ENCODE measurements at places on chromosomes 13 and 19. TPM values are rescaled to one million over a fixed set of nuclear protein-coding genes. Genes with fewer than 3 reads are reported as not detected.

Gene F10
- 148 TPM for polyA plus RNA-seq

Gene CYSLTR2
- polyA plus RNA-seq = not detected

Gene ZNF546
- polyA plus RNA-seq = 0.67 TPM

DNA sequence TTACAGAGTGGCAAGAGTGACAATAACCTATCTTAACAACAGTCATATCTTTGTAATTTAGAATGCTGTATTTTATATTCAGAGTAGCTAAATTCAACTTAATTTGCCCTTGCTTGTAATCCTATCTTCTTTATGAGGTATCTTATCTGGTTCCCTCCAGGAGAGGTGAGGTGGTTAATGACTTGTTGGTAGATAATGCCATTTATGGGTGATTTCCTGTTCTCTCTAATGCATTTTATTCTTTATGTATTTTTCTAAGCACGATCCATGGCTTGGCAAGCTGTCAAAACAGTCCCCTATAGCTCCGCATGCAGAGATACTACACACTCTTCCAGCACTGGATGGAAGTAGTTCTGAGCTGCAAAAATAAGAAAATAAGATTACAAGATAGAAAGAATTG is 267.9 kb downstream of the LMO7 start:
- DNase-seq = no peak

GRCh38 chr19:38340927-38341326 is 5.3 kb downstream of the CATSPERG start:
- DNase-seq = no peak

DNA sequence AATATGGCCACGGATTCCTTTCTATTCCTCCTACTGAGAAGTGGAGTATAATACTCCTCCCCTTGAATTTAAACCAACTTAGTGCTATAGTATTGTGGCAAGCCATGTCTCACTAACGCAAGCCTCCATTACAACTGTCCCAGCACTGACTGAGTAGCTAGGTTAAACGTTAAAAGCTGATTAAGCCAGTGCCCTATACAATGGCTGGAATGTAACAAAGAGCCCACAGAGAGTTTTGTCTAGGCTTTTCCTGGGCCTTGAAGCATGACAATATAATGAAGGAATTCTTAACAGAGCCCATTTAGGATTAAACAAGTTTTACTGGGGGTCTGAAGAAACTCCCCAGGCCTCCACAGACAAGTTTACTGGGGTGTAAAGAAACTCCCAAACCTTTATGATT is 254.5 kb upstream of the DACH1 start:
- no peak for DNase-seq

Measured in small intestine (tissue), 16 donors.